ENCODE measurements at places on chromosomes 7 and 10.

GRCh38 chr7:67955061-67955460 is 958.4 kb downstream of the TYW1 start:
- no peak for DNase-seq

DNA sequence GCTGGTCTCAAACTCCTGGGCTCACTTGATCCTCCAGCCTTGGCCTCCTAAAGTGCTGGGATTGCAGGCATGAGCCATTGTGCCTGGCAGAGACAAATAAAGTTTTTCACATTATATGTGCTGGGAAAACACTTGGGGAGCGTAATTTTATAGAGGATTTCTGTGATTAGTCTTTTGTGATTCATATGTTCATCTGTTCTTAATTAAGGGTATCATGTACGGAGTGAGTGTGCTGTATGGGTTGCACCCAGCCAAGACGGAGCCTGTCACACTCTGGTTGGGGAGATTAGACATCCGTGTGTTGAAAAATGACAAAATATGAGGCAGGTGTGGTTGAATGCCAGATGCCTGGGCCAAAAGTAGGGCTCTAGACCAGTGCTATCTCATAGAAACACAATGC is 10.3 kb downstream of the ADRB1 start:
- DNase-seq: no peak

- no peak for DNase-seq
These were observed 169.6 kb upstream of the KLF6 start for GRCh38 chr10:3954615-3955014.

GRCh38 chr10:19461588-19461987 is 354.6 kb upstream of the PLXDC2 start:
- no peak for DNase-seq

DNA sequence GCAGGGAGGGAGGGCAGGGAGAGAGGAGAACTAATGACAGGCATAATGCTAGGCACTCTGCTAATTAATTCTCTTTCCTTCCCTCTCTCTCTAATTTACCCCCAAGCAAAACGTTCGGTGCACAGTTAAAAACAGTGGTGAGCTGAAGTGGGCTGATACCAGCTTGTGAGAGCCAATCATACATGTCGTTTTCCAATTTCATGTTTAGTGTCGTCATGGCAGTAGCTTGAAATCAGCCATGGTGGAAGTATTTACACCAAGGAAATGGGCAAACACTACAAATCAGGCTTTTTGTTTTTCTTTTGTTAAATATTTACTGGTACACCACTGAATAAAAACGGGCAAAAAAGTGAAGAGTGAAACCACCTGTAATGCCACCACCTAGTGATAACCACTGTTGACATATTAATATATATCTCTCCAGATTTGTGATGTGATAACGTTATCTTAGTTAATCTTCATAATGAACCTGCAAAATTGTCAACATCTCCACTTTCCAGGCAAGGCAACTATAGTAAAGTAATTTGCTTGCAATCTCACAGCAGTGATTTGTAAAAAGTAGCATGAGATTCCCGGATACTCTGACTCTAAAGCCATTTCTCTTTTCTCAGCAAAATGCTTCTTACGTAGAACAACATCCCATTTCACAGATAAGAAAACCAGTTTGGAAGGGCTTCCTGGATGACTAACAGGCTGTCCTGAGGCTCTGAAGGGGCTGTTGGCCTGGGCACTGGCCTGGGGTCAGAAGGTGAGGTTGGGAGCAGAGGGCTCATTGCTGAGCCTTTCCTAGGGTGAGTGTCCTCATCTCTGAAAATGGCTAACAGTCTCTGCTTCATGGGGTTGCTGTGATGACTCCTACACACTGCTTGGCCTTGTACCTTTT is 83.7 kb downstream of the ATXN7L1 start:
- DNase-seq: no peak

GRCh38 chr10:5566614-5567013 is 41.9 kb downstream of the CALML3 start:
- no peak for DNase-seq

DNA sequence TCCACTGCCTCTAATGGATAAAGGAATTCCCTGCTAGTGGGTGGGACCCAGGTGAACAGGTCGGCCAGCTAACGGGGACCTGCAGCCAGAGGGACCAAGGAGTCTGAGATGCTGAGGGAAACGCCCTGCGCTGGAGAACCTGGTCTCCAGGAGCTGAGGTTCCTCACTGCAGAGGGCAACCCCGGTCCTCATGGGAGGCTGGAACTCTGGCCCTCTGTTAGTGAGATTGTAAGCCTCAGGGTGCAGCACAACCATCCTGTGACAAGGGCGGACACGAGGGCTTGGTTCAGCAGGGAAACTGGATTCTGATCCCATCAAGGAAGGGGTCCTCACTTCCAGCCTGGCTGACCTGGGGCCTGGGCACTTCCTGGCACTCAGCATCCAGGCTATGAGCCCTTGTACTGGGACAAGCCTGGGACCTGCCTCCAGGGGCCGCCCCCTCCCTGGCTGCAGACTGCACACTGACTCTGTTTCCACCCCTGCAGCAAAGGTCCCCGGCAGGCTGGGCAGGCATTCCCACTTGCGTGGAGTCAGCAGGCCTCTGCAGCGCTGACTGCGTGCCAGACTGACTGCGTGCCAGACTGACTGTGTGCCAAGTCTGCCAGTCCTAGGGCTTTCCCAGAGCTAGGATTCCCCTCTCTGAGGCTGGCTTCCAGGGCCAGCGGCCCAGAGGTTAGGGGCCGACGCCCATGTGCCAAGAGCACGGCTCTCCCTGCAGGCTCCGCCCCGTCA is 143.2 kb downstream of the MAPK8 start:
- DNase-seq: no peak

DNA sequence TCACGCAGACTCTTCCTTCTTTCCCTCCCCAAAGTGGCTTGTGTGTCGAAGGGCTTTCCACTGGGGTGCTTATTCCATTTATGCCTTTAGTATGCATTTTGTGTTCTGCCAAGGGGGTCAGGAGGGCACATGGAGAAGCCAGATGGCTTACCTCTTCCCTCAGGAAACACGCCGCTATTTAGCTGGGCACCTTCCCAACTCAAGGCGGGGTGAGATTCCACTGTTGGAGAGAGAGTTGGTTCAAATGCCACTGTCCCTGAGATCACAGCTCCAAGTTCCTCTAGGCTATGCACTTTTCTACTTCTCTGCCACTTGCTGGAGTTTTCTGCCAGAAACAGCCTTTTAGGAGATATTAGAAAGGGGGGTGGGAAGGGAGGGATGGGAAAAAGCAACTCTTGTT is 1091.8 kb downstream of the LRMDA start:
- no peak for DNase-seq

GRCh38 chr10:125035136-125035535 is 93.2 kb downstream of the ZRANB1 start:
- DNase-seq: no peak

DNA sequence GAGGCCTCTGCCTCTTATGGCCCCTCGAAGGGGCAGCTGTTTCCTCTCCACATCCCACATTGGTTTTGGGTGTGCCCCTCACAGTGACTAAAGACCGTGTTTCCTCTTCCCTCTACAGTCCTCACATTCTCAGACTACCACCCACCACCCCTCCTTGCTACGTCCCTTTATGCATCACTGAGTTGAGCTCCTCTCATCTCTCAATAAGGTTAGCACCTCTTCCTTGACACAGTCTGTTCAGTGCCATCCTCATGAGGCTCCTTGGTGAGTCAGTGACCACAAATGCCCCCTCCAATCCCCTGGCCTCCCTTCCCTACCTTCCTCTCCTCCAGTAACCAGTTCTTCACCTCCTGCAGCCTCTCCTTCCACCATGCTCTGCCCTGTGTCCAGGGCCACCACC is 239.1 kb upstream of the MYO3A start:
- DNase-seq: no peak

DNA sequence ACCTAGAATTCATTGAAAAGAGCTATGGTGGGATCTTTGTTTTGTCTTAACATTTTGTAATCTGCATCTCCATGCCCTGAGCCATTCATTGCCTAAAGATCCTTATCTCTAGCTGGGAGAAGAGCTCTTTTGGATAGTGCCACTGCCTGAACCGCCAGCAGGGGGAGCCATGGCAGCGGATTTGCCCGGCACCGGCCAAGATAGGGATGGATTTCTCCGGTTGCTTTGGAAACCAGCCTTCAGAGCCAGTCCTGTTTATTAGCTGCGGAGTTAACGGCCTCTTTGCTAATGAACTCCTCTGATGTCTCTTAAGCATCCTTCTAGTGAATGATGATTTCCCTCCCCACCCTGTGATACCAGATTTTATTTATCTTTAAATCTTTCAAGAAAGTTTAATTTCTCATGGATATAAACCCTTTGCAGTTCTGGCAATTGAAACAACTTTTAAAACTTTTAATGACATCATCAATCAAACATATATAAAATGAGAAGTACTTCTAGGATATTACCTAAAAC is 58.2 kb upstream of the LYZL2 start:
- peak; percentile 69 for DNase-seq

- DNase-seq: no peak
These were observed 338.3 kb upstream of the TEX47 start for GRCh38 chr7:89133819-89134218.

DNA sequence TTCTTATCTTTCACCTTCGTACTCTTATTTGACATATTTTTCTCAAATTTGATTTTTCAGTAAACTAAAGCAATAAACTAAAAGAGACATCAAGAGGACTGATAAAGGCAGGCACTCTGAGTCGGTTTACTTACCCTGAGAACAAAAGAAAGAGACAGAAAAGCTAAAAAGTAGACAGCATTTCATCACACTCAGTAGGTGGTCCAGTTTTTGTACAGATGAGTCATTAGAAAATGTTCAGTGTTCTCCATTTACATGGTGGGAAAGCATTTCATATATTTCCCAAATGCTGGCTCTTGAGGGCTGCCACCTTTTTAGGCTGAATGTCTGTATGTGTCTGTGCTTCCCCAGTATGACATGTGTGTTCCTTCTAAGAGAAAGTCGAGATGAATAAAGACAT is 52.7 kb downstream of the NHLRC2 start:
- DNase-seq: no peak

- DNase-seq: no peak
These were observed 2.6 kb upstream of the PIK3CG start for GRCh38 chr7:106862317-106863089.

GRCh38 chr7:44375236-44375699 is 49.9 kb upstream of the CAMK2B start:
- no peak for DNase-seq

GRCh38 chr10:78567680-78568455 is 500.9 kb upstream of the ZMIZ1 start:
- DNase-seq: no peak

- no peak for DNase-seq
These were observed 545 bp downstream of the GIGYF1 start for GRCh38 chr7:100693312-100694097.

- DNase-seq: no peak
These were observed 1025.0 kb upstream of the CELF2 start for GRCh38 chr10:9992661-9993060.

GRCh38 chr10:46234026-46234425 is 52.8 kb upstream of the ANTXRL start:
- DNase-seq: no peak

DNA sequence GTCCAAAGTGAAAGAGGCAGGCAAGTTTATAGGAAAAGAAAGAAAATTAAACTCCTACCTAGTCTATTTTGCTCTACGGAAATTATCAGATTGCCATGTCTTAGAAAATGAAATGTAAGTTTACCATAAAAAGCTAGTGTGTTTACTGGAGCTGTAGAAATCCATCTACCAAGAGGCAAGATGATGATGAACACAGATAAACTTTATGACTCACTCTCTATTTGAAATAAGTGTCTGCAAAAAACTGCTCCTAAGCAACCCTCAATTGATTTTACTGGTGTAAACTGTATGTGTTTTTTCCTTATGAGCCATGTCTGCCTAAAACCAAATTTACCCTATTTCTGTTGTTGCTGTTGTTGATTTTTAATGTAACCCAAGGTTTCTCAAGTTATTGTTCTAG is 73.8 kb upstream of the TMEM106B start:
- no peak for DNase-seq

DNA sequence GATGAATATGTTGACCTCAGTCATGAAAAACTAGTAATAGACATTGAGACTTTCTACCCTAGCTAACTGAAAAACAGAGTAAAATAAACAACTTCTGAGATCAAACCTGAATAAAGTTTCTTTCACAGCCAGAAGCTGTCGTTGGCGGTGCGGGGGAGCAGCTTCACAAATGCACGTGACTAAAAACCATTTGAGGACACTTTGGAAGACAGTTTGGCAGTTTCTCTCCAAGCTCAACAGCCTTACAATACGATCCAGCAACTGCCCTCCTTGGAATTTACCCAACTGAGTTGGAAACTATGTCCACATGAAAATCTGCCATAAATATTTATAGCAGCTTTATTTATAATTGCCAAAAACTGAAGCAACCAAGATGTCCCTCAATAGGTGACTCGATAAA is 63.1 kb downstream of the CYTH3 start:
- DNase-seq: no peak

DNA sequence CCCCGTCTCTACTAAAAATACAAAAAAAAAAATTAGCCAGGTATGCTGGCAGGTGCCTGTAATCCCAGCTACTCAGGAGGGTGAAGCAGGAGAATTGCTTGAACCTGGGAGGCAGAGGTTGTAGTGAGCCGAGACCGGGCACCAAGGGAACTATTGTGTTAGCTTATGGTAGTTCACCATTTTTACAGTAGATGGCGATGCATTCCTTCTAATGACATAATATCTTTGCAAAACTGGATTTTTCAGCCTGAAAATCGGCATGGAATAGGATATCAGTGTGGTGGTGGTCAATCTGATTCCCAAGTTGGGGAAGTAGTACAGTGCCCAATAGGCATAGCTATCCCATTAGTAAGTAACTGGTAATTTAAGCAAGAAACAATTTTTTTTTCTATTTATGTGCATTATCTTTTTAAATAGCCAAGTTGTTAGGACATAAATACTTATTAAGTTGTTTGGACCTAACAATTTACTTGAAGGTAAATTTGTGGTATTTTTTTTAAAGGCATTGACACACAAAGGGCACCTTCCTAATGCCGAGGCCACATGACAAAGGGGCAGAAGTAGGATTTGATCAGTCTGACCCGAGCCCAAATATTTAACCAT is 17.6 kb upstream of the IMPDH1 start:
- DNase-seq: peak; percentile 42

DNA sequence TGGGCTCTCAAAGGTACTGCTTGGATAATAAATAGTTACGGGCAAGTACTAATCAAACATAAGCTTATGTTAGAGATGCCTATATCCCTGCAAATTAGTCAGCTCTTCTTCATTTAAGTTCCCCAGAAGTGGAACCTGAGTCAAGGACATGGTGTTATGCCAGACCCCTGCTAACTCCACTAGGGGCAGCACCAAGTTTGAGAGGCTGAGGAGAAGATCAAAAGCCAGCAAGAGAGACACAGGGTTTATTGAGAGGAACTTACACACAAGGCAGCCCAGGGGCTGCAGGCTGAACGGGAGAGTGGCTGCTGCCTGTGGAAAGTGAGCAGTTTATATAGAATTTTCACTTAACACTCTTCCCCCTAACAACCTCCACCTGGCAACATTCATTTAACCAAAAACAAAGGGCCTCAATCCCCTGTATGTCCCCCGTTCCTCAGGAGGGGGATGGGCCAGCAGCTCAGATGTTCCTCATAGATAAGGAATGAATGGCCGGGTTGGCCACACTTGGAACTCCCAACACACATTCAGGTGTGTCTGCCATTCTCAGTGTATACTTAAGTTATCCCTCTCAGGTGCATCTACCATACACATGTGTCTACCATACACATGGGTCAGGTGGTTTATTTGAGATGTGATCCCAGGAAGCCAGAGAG is 62.6 kb upstream of the GHITM start:
- DNase-seq: no peak
